ENCODE measurements at places on chromosomes 12 and 14.

DNA sequence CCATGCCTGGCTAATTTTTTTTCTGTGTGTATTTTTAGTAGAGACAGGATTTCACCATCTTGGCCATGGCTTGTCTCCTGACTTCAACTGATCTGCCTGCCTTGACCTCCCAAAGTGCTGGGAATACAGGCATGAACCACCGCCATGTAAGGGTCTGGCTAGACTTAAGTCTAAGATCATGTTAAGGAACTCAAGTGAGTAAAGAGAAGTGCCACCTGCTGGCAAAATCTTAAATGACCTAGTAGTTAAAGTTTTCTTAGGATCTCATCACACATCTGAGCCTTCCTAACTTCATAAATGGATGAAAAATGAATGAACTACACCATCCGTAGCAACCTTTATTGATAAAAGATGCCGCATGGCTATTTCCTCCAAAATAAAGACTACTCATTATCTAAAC is 1.7 kb upstream of the C12orf56 start:
- DNase-seq, result no peak

DNA sequence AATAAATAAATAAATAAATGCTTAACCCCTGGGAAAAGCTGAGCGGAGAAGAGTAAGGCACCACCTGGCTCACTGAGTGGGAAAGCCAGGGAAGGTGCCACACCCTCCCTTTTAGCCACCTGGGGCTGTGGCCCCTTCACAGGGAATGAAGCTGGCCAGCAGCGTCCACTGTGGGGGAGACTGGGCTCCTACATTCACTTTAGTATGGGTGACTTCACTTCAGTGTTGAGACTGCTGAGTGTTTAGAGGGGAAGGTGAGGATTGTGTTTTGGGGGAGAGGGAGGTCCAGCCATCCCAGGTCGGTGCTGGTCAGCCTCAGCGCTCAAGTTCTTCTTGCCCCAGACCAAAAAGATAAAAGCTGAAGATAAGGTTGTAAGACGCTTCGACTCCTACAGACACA is 1.6 kb downstream of the NAB2 start:
- DNase-seq, result no peak

GRCh38 chr14:101604935-101605780 is 43.9 kb downstream of the DIO3 start:
- DNase-seq, result no peak

DNA sequence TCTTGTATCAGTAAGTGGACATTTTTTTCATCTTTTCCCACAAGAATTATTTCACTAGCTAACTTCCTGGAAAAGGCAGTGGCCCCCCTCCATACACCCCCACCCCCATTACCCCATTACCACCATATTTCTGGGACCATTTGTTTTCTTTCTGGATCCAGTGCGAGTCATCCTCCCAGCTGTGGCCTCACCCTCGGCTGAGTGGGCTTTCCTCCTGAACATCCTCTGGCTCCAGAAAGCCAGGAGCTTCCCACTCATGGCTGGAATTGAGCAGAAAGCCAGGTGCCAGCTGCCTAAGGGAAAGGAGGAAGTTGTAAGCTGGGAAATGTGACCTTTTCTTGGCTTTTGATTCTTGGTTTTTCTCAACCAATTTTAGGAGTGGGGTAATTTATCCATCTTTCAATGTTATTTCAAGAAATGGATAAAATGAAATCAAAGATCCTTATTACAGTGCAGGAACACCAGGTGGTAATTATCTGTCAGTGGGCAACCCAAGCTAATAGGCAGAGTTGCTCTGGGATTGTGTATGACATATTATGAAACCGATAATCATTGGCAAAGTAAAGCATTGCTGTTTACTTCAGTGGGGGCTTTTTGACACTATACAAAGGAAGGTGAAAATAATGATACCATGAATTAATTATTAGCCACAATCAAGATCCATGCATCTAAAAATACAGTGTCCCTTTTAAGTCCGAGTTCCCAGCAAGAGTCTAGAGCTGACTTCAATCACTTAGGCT is 124.6 kb downstream of the KICS2 start:
- DNase-seq, result no peak

DNA sequence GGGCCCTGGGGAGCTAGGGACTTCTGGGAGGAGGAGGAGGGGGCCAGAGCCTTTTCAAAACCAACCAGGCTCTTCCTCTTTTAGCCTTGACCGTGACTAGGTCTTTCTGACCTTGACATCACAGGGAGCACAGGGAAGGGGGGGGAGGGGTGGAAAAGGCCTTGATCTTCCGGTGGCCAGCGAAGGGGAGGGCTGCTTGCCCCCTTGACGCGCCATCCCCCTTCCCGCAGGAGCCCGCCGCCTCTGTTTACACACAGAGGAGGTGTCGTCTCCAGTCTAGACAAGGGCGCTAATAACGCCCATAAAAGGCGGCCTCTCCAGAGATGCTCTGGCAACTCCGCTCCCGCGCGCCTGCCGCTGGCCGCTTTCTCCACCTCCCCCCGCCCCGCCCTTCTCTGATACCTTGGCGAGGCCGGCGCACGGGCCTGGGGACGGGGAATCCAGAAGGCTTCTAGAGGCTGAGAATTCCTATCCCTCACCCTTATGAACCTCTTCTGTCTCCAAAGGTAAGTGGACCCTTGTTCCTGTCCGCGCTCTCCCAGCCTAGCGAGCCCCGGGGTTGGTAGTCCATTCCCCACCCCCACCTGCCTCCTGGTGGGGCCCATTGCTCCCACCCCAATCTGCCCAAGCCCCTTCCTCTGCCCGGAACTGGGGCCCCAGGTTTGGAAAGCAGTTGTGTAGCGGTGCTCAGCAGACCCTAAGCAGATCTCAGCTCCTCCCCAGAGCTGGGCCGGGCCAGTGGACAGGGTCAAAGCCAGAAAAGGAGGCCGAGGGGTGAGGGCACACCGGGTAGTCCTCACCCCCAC is 4.9 kb upstream of the HOXC12 start:
- DNase-seq, result no peak

DNA sequence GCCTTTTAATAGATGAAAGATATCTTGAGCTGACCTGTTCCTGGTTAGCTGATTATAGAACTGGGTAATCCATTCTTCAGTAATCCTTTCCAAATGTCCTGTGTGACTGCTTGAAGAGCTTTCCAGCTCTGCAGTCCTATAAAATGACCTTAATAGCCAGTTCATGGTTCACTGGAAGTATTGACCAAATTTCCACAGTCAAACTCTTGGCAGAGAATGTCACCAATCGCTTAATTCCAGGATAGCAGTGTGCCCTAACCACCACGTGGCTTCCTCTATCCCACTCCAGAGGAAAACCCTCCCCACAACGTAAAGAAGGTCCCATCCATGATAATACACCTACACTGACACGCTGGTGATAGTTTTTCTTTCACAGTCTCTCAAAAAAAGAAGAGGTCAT is 17.4 kb downstream of the PRKAB1 start:
- no peak for DNase-seq

DNA sequence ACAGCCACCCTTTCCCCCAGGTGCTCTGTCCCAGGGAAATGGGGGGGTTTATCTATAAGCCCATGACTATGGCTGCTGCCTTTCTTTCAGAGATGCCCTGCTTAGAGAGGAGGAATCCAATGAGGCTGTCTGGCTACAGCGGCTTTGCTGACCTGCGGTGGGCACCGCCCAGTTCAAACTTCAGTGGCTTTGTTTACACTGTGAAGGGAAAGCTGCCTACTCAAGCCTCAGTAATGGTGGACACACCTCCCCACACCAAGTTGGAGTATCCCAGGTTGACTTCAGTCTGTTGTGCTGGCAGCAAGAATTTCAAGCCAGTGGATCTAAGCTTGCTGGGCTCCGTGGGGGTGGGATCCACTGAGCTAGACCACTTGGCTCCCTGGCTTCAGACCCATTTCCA is 869.2 kb downstream of the SLC6A15 start:
- DNase-seq, result no peak

- DNase-seq, result no peak
Measured at GRCh38 chr12:131066207-131066885, 112.6 kb downstream of the ADGRD1 start.

- no peak for DNase-seq
Measured at GRCh38 chr12:77953528-77954205, 123.0 kb downstream of the NAV3 start.

GRCh38 chr12:12899530-12900380 is 8.4 kb downstream of the GPRC5A start:
- DNase-seq, result peak; percentile 89

- no peak for DNase-seq
Measured at GRCh38 chr14:91835197-91835919, 32.0 kb downstream of the TC2N start.

DNA sequence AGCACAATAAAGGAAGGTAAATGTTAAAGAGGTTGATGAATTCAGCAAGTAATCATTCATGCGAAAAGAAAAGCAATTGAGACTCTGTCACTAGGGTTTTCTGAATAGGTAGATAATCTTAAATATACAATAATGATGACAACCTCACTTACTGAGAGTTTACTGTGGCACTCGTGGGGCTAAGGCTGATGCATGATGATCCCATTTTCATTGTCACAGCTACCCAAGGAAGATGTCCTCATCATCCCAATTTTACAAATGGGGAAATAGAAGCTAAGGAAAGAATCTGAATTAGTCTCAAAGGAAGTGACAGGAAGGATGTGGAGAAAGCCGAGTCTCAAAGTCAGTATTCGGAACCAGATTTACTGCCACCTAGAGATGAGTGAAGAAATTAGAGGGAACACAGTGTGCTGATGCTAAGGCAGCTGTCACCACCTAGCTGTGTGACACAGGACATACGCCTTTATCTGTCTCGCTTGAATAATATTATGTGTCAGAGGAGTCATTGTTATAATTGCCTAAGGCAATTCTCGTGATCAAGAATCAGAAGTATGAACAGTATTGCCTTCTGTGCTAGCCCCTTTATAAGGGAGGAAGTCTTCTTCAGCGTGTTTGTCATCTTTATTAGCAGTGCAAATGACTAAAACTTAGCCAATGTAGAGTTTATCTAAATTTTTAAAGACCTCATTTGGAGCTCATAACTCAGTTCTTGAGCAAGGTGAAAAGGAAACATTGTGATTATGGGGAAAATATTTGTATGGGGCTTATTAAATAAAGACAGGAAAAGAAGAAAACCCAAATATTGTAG is 63.2 kb downstream of the ERGIC2 start:
- peak; percentile 13 for DNase-seq

DNA sequence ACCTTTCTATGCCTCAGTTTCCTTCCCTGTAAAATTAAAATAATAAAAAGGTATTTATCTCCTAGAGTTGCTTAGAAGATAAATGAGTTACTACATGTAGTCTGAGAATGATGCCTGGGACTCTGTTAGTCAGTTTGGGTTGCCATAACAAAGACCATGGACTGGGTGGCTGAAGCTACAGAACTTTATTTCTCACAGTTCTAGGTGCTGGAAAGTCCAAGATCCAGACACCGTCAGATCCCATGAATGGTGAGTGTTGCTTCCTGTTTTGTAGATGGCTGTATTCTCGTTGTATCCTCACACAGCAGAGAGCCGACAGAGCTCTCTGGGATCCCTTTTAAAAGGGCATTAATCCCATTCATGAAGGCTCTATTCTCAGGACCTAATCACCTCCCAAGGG is 64.0 kb upstream of the LTA4H start:
- DNase-seq, result no peak

DNA sequence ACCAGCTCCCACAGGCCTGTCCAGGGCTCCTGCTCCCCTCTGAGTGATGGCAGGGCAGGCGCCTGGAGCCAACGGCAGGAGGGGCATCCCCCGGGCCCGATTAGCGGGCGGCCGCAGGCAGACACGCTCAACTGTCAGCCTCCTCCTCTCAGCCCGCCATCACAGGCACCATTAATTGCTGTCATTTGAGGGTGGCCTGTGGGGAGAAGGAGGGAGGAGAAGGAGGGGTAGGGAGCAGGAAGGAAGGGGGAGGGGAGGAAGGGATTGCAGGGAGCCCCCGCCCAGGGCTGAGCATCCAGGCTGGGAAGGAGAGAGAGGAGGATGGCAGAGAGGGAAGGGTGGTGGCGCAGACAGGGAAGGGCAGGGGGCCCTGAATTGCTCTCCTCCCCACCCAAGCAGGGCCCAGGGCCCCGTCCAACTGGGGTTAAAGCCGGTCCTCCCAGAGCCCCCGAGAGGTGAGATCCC is 36.1 kb downstream of the NCOR2 start:
- no peak for DNase-seq

- DNase-seq, result no peak
Measured at GRCh38 chr14:43410631-43411030, 1096.5 kb downstream of the FSCB start.

DNA sequence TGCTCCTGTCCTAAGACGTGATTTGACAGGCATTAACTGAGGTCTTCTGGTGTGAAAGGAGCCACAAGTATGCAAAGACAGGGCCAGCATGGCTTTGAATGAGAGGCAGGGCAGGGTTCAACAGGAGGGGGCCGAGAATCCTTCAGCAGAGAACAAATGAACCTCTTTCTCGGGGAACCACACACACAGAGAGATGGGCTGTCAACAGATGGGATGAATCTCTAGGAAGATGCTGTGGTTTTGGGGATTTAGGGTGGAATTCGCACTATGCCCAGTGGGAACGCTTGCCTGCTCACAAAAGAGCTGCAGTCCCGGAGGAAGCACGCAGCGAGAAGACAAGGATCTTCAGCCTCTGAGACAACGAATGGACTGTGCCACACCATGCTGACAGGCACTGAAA is 513.4 kb downstream of the GLT1D1 start:
- DNase-seq, result no peak

DNA sequence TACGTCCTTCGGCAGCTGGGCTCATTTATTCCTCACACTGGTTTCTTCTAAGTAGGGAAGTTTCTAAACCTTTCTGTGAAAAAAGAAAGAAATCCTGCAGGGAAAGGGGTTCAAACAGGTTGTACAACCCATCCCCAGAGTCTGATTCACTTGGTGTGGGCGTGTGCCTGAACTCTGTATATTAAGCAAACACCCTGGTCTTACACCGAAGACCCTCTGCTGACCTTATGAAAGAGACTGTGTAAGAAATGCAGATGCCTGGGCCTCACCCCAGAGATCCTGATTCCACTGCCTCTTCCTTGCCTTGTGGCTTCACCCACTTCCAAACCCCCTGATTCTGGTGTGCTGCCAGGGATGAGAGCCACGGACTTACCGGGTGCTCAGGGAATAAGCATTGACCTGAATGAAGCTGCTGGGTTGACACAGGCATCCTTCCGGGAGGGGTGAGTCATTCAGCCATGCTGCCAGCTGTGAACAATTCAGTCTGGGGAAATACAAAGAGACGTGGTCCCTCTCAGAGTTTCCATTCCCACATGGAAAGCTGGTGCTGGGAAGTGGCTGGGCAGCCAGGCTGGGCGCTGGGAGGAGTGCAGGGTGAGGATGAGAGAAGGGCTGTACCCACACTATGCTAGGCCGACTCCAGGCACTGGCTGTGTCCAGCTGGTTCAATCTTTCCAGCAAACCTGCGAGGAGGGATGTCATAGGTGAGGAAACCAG is 26.5 kb upstream of the ACTN1 start:
- DNase-seq, result peak; percentile 89

DNA sequence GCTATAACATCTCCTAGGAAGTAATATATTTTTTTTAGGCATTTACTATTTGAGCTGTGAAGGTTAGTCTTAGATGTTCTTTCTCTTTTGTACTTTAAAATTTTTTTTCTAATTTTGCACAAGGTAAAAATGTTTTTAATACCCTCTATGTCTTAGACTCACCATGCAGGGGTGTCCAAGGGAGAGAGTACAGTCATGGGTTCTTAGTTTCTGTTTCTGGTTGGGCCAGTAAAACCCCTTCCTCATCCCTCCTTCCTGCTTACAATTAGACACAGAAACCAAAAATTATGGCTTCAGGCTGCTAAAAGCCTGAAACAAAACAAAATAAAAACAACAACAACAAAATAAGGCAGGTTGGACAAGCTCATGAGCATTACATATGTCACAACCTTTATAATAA is 193.0 kb downstream of the SYT1 start:
- DNase-seq, result no peak

Measured in non-pigmented ciliary epithelial cell (primary cell).